ENCODE measurements at places on chromosomes 7 and 10.

DNA sequence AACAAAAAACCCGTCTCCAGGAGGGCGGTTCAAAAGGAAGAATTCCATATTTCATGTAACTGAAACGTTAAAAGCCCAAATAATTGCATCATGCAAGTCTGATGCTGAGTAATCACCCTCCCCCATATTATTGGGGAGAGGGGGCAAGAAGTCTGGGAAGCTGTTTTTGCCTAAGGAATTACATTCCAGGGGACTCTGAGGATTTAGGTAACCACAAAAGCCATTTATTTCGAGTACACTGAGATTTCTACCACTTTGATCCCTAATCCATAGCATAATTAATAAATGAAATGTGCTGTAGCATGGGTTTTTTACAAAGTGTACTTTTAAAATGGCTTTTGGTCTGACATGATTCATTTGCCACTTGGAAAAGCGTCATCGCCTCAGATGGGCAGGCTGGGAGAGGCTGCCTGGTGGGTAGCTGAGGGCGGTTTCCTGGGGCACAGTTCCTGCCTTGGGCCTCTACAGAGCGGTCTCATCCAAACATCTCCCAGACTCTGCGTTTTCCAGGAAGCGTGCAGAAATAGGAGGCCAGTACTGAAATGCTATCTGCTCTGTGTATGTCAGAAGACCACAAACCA lies 106.5 kb downstream of the TCF7L2 start:
- no peak for DNase-seq
- H3K27me3 ChIP-seq: no peaks in the 10 kb centered on the region
- H3K4me1 ChIP-seq: peaks cover 33% of the 10 kb centered on the region
- H3K36me3 ChIP-seq: peaks cover 6% of the 10 kb centered on the region
- no peak overlapping the region for H3K27ac ChIP-seq

- H3K36me3 ChIP-seq: no peaks in the 10 kb centered on the region
- no peak overlapping the region for H3K4me3 ChIP-seq
- peak; percentile 82 for DNase-seq
Measured at GRCh38 chr7:74051629-74052410, 23.8 kb downstream of the ELN start.

DNA sequence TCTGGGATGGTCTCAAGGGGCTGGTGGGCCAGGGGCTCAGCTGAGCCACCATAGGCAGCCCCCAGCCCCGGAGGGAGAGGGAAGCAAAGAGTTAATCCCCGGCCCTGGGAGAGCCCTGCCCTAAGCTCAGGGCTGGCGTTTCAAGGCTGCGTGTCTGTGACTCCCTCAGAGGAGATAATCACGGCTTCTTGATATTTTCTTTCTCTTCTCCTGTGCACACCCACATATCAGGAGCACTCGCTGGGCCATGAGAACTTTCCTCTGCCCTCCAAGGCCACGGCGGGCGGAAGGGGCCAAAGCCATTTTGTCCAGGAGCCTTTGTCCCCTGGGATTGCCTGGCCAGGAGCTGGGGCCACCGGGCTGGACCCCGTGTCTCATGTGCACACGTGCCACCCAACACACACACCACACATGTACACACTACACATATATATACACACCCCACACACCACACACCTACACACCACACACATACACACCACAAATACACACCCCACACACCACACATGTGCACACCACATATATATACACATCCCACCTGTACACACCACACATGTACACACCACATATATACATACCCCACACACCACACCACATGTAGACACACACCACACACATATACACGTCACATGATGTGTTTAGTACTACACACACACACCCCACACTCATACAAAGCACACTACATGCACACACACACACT lies 16.9 kb downstream of the VENTX start:
- H3K36me3 ChIP-seq: no peaks in the 10 kb centered on the region
- no peak overlapping the region for H3K27ac ChIP-seq
- no peak overlapping the region for H3K4me3 ChIP-seq
- no peaks in the 10 kb centered on the region for H3K4me1 ChIP-seq

DNA sequence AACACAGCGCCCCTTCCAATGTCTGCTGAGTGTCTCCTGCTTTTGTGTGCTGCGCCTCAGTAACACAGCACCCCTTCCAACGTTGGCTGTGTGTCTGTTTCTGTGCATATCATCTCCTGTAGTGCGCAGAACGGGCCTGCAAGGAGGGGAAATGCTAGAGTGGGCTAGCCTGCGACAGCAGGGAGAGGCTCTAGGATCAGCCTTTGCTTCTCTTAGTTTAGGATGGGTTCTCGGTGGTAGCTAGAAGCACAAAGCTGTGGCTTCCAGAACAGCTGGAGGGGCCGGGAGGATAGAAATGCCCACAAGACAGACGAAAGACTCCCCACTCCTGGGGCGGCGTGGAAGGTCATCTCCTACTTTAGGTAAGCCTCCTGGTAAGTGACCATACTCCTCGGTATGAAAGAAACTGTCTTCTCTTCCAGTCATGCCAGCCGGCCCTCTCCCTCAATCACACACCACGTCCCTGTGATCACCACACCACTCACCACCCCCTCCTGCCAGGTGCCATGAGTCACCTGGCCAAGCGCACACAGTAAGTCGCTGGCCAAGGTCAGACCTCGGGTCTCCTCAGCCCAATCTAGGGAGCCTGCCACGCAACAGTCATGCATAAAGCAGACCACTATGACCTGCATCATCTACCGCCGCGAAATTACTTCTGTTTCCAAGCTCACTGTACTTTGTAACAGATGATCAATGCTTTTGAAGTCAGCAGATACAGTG lies 4.8 kb downstream of the PITRM1 start:
- peaks cover 49% of the 10 kb centered on the region for H3K36me3 ChIP-seq
- no peak overlapping the region for H3K27ac ChIP-seq
- DNase-seq: no peak
- H3K27me3 ChIP-seq: no peaks in the 10 kb centered on the region

GRCh38 chr10:43234471-43235041 lies 32.3 kb downstream of the RASGEF1A start:
- no peaks in the 10 kb centered on the region for H3K36me3 ChIP-seq
- H3K27me3 ChIP-seq: peaks cover 7% of the 10 kb centered on the region
- DNase-seq: peak; percentile 14

DNA sequence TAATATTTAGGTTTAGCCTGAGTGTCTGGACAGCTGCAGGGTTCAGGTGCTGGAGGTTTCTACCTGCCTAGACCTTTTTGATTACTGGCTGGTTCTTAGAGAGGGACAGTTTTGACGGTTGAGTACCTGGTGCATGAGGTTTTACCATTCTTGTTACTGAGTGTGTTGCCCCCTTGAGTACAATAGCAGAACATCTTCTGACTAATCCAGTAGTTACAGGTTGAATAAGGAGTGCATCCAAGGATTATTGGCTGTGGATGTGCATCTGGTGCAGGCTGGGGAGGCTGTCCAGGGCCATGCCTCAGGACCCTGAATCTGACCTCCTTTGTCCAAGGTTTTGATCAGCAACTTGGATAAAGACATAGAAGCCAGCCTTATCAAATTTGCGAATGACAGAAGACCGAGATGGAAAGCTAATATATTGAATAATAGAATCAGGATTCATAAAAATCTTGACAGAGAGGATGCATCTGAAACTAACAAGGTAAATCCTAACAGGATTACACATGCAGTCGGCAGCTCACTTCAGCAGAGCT lies 23.1 kb downstream of the PLPP4 start:
- no peak overlapping the region for H3K27ac ChIP-seq
- H3K36me3 ChIP-seq: peaks cover 8% of the 10 kb centered on the region
- peak; percentile 14 for DNase-seq
- H3K4me3 ChIP-seq: no peak overlapping the region
- H3K4me1 ChIP-seq: no peaks in the 10 kb centered on the region
- no peaks in the 10 kb centered on the region for H3K27me3 ChIP-seq

- peaks cover 6% of the 10 kb centered on the region for H3K4me1 ChIP-seq
- DNase-seq: no peak
Measured at GRCh38 chr7:1054861-1055450, 10.6 kb downstream of the GPR146 start.

- no peaks in the 10 kb centered on the region for H3K4me1 ChIP-seq
- no peaks in the 10 kb centered on the region for H3K27me3 ChIP-seq
- no peak for DNase-seq
- H3K36me3 ChIP-seq: no peaks in the 10 kb centered on the region
- H3K4me3 ChIP-seq: no peak overlapping the region
Measured at GRCh38 chr10:114246679-114247305, 7.7 kb downstream of the VWA2 start.

DNA sequence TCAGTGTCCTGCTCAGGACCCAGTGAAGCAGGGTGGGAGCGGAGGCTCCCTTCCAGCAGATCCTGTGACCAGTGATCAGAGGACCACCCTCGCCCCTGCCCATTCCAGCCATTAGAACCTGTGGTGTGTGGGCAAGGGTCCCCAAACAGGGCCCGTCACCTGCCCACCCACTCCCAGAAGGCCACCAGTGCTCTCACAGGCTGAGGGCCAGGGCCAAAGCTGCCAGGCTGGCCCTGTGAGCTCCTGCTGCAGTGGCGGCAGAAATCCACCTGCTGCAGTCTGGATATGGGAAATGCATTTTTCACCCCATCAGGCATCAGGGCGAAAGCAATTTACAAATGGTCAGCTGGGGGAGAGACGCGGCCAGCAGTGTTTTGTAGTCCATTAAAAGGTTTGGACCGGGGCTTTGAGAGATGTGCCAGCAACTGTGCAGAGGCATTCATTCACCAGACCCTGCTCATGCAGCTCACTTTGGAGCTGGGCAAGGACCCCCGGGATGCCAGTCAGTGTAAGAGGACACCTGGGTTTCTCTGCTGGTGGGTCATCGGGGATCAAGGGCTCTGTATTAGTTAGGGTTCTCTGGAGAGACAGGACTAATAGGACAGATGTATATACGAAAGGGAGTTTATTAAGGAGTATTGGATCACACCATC lies 75.2 kb upstream of the PRLHR start:
- no peaks in the 10 kb centered on the region for H3K27me3 ChIP-seq
- no peak overlapping the region for H3K4me3 ChIP-seq
- no peak overlapping the region for H3K27ac ChIP-seq

- H3K36me3 ChIP-seq: no peaks in the 10 kb centered on the region
- no peak overlapping the region for H3K4me3 ChIP-seq
- H3K4me1 ChIP-seq: no peaks in the 10 kb centered on the region
- H3K27me3 ChIP-seq: no peaks in the 10 kb centered on the region
- H3K27ac ChIP-seq: no peak overlapping the region
Measured at GRCh38 chr7:96663871-96664445, 45.7 kb downstream of the SEM1 start.

DNA sequence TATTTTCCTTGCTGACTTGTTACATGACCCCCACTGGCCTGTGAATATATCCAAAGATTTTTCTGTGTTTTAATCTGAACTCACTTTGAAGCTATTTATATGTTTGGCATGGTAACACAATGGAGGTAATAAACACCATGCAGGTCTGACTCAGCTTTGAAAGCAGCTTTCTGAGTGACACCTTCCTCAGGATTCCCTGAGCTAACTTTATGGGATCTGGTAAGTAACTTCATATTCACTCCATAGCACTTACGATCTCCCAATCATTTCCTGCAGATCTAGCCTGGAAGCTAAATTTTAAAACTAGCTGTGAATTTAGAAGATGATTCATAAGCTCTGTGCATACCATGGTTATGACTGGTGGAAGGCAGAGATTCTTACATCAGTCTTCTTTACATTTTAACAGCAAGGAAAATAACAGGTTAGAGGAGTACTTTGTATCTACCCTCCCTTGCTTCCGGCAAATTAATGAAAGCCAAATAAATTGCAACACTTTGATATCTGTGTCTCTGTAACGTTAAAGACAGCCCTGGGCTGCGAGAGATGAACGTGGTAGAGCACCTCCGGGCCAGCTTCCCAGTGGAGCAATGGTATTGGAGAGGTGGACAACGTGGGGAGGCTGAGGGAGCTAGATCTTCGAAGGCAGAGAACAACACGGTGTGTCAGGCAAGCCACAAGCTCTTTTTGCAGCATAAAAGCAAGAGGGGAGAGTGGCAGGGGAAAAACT lies 170.2 kb upstream of the KLF14 start:
- H3K4me3 ChIP-seq: no peak overlapping the region
- H3K27me3 ChIP-seq: no peaks in the 10 kb centered on the region
- no peak overlapping the region for H3K27ac ChIP-seq
- no peak for DNase-seq
- peaks cover under 1% of the 10 kb centered on the region for H3K36me3 ChIP-seq
- peaks cover 6% of the 10 kb centered on the region for H3K4me1 ChIP-seq

DNA sequence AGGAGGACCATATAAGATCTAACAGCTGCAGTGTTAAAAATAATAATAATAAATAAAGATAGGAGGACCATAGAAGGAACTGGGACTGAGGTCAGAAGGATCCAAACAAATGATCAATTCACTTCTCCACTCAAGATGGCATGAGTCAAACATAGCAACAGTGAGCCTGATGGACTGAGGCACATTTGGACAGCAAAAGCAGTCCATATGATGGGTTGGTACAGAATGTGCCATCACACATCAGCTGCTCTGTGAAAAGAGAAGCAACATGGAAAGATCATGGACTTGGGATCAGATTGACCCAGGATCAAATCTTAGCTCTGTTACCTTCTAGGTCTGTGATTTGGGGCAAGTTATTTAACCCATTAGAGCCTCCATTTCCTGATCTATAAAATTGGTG lies 188.9 kb upstream of the KMT2E start:
- DNase-seq: no peak
- H3K27me3 ChIP-seq: no peaks in the 10 kb centered on the region
- no peaks in the 10 kb centered on the region for H3K36me3 ChIP-seq
- H3K4me1 ChIP-seq: no peaks in the 10 kb centered on the region
- no peak overlapping the region for H3K4me3 ChIP-seq

Measured in H9 (cell line).